Memory B cell (primary cell): ENCODE measurements at places on chromosomes 2 and 18.

- peak; percentile 57 for DNase-seq
- peaks cover 2% of the 10 kb centered on the region for H3K36me3 ChIP-seq
- peak overlapping the region; percentile 48 for H3K27ac ChIP-seq
- H3K4me1 ChIP-seq = peaks cover 12% of the 10 kb centered on the region
Observed at GRCh38 chr2:230068016-230068650, 591 bp downstream of the SLC16A14 start.

DNA sequence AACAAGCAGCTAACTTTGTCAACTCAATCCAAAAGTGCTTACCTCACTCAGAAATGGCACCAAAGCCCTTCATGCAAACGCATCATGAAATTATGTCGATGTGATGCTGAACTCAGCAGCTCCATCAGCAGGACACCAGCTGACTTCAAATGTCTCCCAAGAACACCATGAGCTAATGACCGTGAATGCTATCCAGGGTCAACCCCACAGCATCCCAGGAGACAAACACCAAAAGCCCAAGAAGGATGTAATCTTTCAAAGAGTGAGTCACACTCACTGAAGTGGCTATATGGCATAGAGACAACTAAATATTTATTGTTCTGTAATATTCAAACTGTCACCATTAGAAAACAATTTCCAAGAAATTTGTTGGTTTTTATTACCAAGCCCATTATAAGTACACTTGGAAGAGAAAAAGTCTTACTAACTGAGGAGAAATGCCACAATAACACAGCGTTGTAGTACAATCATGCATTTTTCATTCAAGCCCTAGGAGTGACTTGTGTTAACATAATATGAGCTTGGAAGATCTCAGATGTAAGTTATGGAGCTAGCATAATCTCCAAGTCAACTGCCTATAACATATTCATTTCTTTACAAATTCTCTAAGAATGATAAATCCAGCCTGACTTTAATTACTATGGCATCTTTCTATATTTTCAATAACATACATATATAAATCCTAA, 165.0 kb upstream of the CCDC68 start:
- no peak overlapping the region for H3K27ac ChIP-seq
- H3K4me3 ChIP-seq = no peak overlapping the region
- H3K4me1 ChIP-seq = peaks cover 33% of the 10 kb centered on the region
- no peaks in the 10 kb centered on the region for H3K27me3 ChIP-seq
- DNase-seq = no peak

DNA sequence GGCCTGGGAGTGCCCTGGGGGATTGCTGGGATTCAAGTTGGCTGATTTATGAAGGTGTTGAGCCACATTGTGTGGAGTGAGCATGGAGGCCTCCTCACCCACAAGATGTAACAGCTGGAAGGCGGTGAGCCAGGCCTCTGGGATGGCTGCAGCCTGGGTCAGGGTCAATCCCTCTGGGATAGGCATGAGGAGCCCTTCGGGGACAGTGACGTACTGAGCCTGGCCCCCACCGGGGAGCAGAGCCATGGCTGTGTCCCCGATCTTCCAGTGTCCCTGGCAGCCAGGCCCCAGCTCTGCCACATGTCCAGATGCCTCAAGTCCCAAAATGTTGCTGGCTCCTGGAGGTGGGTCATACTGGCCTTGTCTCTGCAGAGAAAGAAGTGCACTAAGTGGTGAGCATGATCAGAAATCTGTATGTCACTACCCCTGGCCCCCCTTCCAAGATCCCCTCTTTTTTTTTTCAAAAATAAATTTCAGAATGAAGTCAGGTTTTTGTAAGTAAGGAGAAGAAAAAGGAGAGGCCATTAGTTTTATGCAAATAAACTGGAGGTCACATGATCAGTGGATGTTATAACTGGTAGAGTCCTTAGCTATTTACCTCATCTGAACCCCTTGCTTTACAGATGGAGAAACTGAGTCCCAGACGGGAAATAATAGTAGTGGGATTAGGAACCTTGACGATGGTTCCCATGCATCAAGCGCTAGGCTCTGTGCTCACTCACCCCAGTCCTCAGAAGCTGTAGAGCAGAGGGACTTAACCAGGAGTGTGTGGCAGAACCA, 1.7 kb downstream of the TP53I3 start:
- H3K27ac ChIP-seq = peak overlapping the region; percentile 91
- H3K4me3 ChIP-seq = peak overlapping the region; percentile 96
- no peak for DNase-seq
- no peaks in the 10 kb centered on the region for H3K27me3 ChIP-seq
- H3K4me1 ChIP-seq = peaks cover 12% of the 10 kb centered on the region

DNA sequence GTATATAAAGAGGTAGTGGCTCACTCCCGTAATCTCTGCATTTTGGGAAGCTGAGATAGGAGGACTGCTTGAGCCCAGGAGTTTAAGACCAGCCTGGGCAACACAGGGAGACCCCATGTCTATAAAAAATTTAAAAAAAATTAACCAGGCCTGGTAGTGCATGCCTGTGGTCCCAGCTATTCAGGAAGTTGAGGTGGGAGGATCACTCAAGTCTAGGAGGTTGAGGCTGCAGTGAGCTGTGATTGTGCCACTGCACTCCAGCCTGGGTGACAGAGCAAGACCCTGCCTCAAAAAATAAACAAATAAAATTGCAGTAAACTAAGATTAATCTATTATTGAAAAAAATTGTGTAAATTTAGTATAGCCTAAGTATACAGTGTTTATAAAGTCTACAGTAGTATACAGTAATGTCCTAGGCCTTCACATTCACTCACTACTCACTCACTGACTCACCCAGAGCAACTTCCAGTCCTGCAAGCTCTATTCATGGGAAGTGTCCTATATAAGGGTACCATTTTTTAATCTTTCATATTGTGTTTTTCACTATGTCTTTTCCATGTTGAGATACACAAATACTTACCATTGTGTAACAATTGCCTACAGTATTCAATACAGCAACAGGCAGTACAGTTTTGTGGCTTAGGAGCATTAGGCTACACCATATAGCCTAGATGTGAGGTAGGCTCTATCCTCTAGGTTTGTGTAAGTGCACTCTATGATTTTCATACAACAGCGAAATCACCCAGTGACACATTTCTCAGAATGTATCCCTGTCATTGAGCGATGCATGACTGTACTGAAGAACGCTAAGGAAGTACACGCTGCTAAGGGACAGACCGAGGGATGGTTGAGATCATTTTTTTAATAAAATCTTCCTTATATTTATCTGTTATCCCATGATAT, 10.4 kb upstream of the MAP4K3 start:
- no peak for DNase-seq

DNA sequence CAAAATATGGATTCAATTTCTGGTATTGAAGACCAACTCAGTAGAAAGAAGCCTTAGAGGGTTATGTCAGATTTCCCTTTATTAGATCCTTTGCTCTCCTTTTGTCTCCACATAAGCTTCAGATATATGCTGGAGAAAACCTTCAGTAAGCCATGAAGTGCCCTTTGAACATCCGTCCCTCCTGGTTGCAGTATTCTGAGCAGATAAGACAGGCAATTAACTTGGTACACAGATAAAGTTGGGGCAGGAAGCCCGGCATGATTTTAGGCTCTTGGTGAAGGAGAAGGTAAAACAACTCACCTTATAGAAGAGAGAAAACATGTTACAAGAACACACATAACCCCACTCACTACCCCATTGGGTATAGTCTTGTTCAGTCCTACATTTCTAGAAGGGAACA, 76.4 kb downstream of the SRD5A2 start:
- H3K36me3 ChIP-seq = no peaks in the 10 kb centered on the region
- no peak overlapping the region for H3K27ac ChIP-seq
- peaks cover 10% of the 10 kb centered on the region for H3K27me3 ChIP-seq
- H3K4me3 ChIP-seq = no peak overlapping the region
- no peak for DNase-seq
